A549 (cell line): ENCODE measurements at places on chromosomes 3 and 15. TPM values are rescaled to one million over a fixed set of nuclear protein-coding genes. Genes with fewer than 3 reads are reported as not detected.

The CSPG4 gene
- 0.01 to 0.06 TPM (median 0.04 TPM) in 3 replicates for polyA plus RNA-seq

The IL17RD gene
- polyA plus RNA-seq, result 0.89 to 0.99 TPM (median 0.98 TPM) in 3 replicates

The SLC27A2 gene
- polyA plus RNA-seq, result 36.0 to 45.2 TPM (median 39.7 TPM) in 3 replicates

The RBP2 gene
- not detected in 3 replicates for polyA plus RNA-seq

The COL6A6 gene
- polyA plus RNA-seq, result not detected in 3 replicates

The PPP2R3A gene
- 1.9 to 2.2 TPM (median 2.0 TPM) in 3 replicates for polyA plus RNA-seq
